ENCODE measurements at places on chromosomes 3 and 15.

GRCh38 chr3:181860235-181860634 lies 148.5 kb downstream of the SOX2 start:
- DNase-seq = no peak

GRCh38 chr3:177410730-177411129 lies 213.4 kb upstream of the TBL1XR1 start:
- DNase-seq = no peak

DNA sequence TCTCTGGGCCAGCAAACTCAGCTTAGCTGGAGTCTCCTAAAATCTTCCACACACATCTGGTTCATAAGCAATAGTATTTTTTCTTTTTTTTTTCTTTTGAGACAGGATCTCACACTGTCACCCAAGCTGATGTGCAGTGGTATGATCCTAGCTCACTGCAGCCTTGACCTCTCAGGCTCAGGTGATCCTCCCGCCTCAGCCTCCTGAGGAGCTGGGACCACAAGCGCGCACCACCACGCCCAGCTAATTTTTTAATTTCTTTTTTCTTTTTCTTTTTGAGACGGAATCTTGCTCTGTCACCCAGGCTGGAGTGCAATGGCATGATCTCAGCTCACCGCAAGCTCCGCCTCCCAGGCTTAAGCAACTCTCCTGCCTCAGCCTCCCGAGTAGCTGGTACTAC lies 34.3 kb downstream of the RNU5B-1 start:
- DNase-seq = no peak

- DNase-seq = no peak
These were observed 1075.6 kb downstream of the FHIT start for GRCh38 chr3:60175680-60176079.

- DNase-seq = no peak
These were observed 418.9 kb upstream of the TPRG1 start for GRCh38 chr3:188752850-188753249.

Data from astrocyte of the spinal cord (primary cell).